ENCODE measurements at places on chromosomes 12 and 14.
A peak's percentile ranks its signal among the peaks of the same experiment; 100 is the strongest.

- no peak for DNase-seq
These were observed 125.8 kb downstream of the SLC38A4 start for GRCh38 chr12:46699986-46700385.

DNA sequence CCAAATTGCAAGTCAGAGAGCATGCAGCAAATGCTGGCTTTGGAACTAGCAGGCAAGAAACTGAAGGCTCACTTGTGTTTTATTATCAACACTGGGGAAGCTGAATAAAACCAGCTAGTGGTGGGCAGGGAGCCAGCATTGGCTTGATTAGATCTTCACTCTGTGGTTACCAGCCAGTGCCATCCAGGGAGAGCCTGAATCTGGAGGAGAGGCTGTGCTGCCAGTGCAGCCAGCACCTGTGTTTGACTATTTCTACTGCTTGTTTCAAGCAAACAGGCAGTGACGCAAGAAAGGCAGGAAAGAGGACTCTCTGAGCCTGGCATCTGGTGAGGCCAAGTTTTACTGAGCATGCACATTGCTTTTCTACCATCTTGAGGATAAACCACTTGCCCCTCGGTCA, 247.0 kb downstream of the PHLDA1 start:
- DNase-seq = no peak

DNA sequence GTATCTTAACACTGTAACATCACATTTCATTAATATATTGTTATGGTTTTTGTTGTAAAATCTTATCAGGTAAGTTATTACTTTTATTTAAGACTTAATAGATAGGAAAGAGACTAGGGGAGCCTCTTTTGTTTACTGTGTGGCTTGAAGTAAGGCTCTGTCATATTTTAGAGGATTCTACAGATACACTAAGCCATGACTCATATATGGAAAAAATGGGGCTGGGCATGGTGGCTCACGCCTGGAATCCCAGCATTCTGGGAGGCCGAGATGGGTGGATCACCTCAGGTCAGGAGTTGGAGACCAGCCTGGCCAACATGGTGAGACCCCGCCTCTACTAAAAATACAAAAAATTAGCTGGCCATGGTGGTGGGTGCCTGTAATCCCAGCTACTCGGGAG, 23.6 kb upstream of the NPFF start:
- peak; percentile 49 for DNase-seq

- DNase-seq = no peak
These were observed 24.0 kb downstream of the PRDM4 start for GRCh38 chr12:107736914-107737313.

GRCh38 chr12:126347421-126347820, 1282.2 kb downstream of the AACS start:
- DNase-seq = no peak

DNA sequence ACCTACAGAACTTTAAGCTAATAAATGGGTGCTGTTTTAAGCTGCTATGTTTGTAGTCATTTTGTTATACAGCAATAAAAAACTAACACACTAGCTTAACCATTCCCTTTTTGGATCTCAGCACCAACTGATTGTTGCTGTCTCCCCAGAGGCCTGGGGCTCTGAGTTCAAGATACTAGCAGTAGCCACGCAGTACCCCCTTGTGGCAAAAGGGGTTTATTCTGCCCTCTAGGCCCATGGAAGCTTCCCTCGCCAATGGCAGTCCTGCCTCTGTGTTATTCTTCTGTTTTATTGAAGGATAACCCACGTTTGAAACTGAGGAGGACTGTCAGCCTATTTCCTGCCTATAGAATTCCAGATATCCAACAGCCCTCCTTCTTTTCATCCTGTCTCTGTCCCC, 455.3 kb upstream of the ATP2B1 start:
- DNase-seq = no peak

All from RWPE1 (cell line).